Esophagus mucosa (tissue), 1 donor: ENCODE measurements at places on chromosomes 13 and 19. TPM values are rescaled to one million over a fixed set of nuclear protein-coding genes. Genes with fewer than 3 reads are reported as not detected.

The LAIR1 gene
- total RNA-seq, result 1.5 TPM

The SHISA7 gene
- total RNA-seq, result not detected

The CDC37 gene
- total RNA-seq, result 86.5 TPM

The ZNF534 gene
- total RNA-seq, result not detected

The NCAN gene
- not detected for total RNA-seq

The NXNL1 gene
- total RNA-seq, result not detected

The GNA15 gene
- total RNA-seq, result 105 TPM

The CGB2 gene
- total RNA-seq, result not detected

The IL11 gene
- total RNA-seq, result 0.24 TPM

The OR7C1 gene
- total RNA-seq, result not detected

The KLF1 gene
- not detected for total RNA-seq

The NAA16 gene
- total RNA-seq, result 9.6 TPM
